ENCODE measurements at places on chromosomes 3 and 15. TPM values are rescaled to one million over a fixed set of nuclear protein-coding genes. Genes with fewer than 3 reads are reported as not detected.

RPP14 gene
- 17.0 TPM for total RNA-seq

SERPINI2 gene
- total RNA-seq = 0.46 TPM

SLC38A3 gene
- 6.6 TPM for total RNA-seq

GRCh38 chr3:185717121-185717520 lies 107.7 kb downstream of the IGF2BP2 start:
- no peak for DNase-seq

GRCh38 chr15:99387421-99388168 lies 136.3 kb downstream of the LRRC28 start:
- DNase-seq = no peak

DNA sequence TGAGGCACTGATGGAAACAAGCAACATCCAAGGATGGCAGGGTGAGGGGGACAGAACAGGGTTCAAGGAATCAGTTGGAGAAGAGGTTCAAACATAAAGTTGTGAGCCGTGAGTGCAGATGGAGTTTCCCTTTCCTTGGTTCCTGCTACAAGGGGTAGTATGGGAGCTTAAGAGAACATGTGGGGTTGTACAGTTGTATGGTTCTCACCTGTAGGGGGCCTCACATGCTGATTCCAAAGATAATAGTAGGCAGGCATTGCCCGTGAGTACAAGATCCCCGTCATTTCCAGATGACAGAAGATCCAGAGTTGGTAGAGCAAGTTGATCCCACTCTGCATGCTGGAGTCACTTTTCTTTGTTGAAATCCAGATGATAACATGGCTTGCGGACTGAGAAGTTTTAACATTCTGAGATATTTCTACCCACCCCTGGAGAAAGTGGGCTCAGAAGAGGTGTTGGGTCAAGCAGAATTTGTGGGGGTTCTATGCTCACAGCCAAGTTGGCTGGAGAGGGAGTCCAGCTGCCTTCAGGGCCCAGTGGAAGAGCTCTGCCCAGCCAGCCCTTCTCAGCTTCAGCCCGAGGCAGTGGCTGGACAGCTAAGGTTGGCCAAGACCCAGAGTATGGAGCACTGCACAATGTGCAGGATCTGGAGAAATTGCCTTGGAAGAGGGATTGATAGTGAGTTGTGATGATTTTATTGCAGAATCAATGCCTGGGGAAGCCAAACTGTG lies 141.8 kb downstream of the THSD4 start:
- DNase-seq = no peak

- no peak for DNase-seq
Observed at GRCh38 chr3:25803833-25804232, 13.9 kb downstream of the OXSM start.

GRCh38 chr15:69082021-69082502 lies 67.6 kb downstream of the NOX5 start:
- DNase-seq = no peak

GRCh38 chr3:171749124-171749523 lies 61.2 kb downstream of the PLD1 start:
- no peak for DNase-seq

- DNase-seq = no peak
Observed at GRCh38 chr3:176906046-176906905, 291.0 kb downstream of the TBL1XR1 start.
